ENCODE measurements at places on chromosomes 2 and 18.

GRCh38 chr18:13414521-13414920, 196.0 kb downstream of the LDLRAD4 start:
- DNase-seq, result no peak

- DNase-seq, result no peak
Observed at GRCh38 chr2:23568626-23569190, 183.7 kb downstream of the KLHL29 start.

DNA sequence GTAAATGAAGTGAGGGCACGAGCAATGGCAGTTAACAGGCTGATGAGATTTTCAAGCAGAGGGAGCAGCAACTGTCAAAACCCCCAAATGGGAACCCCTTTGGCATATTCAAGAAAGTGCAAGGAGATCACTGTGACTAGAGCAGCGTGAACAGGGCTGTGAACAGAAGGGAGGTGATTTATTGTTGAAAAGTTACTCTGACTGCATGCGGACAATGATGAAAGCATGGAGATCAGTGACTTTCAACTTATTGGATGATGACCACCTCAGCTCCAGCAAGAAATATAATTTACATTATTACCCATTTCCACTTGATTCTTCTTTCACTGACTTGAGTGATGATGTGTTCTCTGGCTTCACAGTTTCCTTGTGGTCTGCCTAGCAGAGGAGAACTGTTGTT, 187.8 kb upstream of the BOD1L2 start:
- no peak for DNase-seq

DNA sequence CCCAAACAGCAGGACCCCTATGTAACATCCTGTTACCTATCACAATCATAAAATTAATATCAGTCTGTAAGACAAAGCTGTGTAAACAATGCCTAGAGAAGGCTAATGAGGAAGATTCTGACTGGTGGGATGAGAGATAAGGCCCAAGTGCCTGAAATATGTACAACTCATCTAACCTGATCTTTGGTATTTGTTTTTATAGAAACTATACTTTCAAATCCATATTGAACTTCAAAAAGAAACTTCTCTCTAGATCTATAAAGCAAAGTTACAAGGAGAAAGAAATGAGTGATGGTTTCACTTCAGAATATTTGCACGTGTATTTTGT, 36.1 kb upstream of the ITGA4 start:
- DNase-seq, result no peak

GRCh38 chr2:223976635-223977226, 19.5 kb downstream of the MRPL44 start:
- no peak for DNase-seq

- DNase-seq, result no peak
Observed at GRCh38 chr2:199261936-199262335, 195.8 kb downstream of the SATB2 start.

GRCh38 chr2:155379494-155379893, 681.0 kb downstream of the KCNJ3 start:
- DNase-seq, result no peak

All from HEK293T (cell line).